Activated T-helper 2 cell treated with anti-CD3 and anti-CD28 coated beads, Interferon-gamma antibody, Interleukin-2, Interleukin-4, amounts not matched to agents 10 μg/mL and 5 μg/mL and 100 μg/mL, durations not matched to agents 14 hours and 24 hours and 36 hours (primary cell): ENCODE measurements at places on chromosomes 2 and 18. TPM values are rescaled to one million over a fixed set of nuclear protein-coding genes. Genes with fewer than 3 reads are reported as not detected.

Gene ALK
- total RNA-seq, result not detected in 2 replicates

DNA sequence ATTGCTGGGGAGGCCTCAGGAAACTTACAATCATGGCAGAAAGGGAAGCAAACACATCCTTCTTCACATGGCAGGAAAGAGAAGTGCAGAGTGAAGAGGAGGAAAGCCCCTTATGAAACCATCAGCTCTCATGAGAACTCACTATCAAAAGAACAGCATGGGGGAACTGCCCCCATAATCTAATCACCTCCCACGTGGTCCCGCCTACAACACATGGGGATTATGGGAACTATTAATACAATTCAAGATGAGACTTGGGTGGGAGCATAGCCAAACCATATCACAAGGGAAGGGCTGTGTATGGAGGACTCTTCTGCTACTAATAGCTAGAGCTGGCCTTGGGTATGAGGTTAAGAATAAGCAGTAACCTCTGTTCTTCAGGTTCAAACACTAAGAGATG lies 8.8 kb upstream of the SETBP1 start:
- no peak overlapping the region for H3K4me3 ChIP-seq
- H3K36me3 ChIP-seq, result no peaks in the 10 kb centered on the region
- no peak for DNase-seq

DNA sequence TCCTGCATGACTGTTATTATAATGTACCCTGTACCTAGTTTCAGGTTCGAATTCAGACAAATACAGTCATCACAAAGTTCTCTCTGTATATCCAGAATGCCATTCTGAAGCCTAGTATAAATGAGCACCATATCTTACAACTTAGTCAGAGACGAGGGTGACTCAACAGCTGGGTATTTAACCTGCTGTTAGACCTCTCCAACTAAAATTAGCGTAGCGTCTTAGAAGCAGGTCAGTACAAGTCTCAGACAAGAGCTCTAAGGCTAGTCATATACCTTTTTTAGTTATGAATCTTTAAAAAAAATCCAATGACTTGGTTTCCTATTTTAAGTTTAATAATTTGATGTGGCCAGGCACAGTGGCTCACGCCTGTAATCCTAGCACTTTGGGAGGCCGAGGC lies 74.1 kb downstream of the CABYR start:
- no peaks in the 10 kb centered on the region for H3K4me1 ChIP-seq
- H3K27me3 ChIP-seq, result peaks cover 15% of the 10 kb centered on the region
- DNase-seq, result no peak
- no peaks in the 10 kb centered on the region for H3K36me3 ChIP-seq
- no peak overlapping the region for H3K27ac ChIP-seq

- no peaks in the 10 kb centered on the region for H3K36me3 ChIP-seq
- no peak for DNase-seq
- no peak within 1 kb of the TSS for H3K27ac ChIP-seq
- H3K4me3 ChIP-seq, result no peak within 1 kb of the TSS
- peaks cover 10% of the 10 kb centered on the region for H3K4me1 ChIP-seq
Measured at GRCh38 chr18:45825258-45826044, at the start of gene SIGLEC15. SIGLEC15 (plus strand) TSS chr18:45825675; CDS start chr18:45825729, 54 bp downstream.

DNA sequence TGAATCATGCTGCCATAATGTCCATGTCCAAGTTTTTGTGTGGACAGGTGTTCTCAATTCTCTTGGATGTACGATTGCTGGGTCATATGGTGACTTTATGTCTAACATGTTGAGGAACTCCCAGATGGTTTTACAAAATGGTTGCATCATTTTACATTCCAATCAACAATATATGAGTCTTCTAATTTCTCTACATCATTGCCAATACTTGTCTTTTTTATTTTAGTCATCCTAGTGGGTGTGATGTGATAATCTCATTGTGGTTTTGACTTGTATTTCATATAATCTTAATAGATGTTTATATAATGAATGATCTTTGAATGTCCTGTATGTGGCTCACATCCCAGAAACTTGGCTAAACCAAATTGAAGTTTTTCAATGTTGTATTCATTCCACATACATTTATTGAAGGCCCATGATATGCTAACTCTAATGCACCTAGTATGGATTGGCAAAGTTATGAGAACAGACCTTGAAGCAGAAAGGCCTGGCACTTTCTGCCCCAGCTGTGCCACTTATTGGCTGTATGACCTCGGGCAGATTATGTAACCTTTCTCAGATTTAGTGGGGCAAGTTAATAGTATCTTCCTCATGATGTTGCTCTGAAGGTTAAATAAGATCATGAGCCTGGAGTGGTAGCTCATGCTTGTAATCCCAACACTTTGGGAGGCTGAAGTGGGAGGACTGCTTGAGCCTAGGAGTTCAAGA lies 205.4 kb downstream of the RAB3GAP1 start:
- H3K36me3 ChIP-seq, result no peaks in the 10 kb centered on the region
- H3K27me3 ChIP-seq, result no peaks in the 10 kb centered on the region
- no peaks in the 10 kb centered on the region for H3K4me1 ChIP-seq
- H3K4me3 ChIP-seq, result no peak overlapping the region
- no peak overlapping the region for H3K27ac ChIP-seq

- peaks cover 70% of the 10 kb centered on the region for H3K36me3 ChIP-seq
- H3K4me3 ChIP-seq, result no peak overlapping the region
- peak overlapping the region; percentile 91 for H3K27ac ChIP-seq
- H3K4me1 ChIP-seq, result peaks cover 72% of the 10 kb centered on the region
- DNase-seq, result no peak
- H3K27me3 ChIP-seq, result no peaks in the 10 kb centered on the region
Measured at GRCh38 chr2:105872142-105872728, 127.5 kb downstream of the NCK2 start.

DNA sequence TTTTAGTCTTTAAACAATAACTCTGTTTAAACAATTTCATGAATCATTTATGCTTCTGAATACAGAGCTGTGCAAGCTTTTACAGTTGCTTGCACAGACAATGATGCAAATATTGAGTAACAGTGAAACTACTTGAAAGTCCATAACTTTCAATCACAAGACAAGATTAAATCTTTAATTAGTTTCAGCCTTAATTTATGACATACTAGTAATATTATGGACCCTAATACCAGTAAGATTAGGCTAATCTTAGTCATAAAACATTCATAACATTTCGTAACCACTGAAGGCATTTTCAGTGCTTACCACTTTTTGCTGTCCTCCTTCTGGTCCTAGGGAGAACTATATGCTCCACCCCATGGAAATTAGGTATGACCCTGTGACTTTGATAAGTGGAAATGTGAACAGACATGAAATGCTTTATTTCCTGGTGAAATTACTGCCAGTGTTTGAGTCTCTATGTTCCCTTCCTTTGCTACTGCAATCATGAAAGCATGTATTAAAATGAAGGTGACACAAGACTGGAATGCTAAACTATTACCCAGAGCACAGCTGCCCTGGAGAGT lies 1.8 kb upstream of the COBLL1 start:
- H3K36me3 ChIP-seq, result no peaks in the 10 kb centered on the region
- no peak overlapping the region for H3K4me3 ChIP-seq
- H3K27ac ChIP-seq, result no peak overlapping the region
- DNase-seq, result no peak

DNA sequence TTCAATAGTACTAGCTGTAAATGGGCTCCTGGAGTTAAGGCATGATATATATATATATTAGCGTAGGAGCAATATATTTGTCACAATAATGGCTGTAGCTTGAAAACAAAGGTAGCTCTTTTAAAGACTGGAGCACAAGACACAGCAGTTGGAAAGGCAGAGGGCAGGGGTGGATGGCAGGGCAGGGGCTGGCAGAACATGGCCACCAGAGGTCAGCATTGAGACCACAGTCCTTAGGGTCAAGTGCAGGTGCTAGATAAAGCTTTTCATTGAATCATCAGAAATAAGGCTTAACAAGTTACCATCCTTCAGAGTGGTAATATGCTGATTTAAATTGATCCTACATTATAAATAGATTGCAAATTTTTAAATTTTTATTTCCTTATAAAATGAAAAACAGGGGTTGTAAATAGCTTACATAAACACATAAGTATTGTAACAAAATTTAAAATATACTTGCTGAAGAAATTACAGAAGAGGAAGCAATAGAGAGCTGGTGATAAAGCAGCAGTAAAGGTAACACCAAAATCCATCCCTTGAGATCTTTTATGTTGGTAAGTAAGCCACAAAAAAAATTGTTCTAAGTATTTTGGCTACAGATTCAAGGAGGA lies 161.2 kb upstream of the PIEZO2 start:
- no peak for DNase-seq
- no peaks in the 10 kb centered on the region for H3K36me3 ChIP-seq
- no peak overlapping the region for H3K4me3 ChIP-seq
- H3K27ac ChIP-seq, result no peak overlapping the region
- no peaks in the 10 kb centered on the region for H3K27me3 ChIP-seq
- peaks cover 5% of the 10 kb centered on the region for H3K4me1 ChIP-seq

DNA sequence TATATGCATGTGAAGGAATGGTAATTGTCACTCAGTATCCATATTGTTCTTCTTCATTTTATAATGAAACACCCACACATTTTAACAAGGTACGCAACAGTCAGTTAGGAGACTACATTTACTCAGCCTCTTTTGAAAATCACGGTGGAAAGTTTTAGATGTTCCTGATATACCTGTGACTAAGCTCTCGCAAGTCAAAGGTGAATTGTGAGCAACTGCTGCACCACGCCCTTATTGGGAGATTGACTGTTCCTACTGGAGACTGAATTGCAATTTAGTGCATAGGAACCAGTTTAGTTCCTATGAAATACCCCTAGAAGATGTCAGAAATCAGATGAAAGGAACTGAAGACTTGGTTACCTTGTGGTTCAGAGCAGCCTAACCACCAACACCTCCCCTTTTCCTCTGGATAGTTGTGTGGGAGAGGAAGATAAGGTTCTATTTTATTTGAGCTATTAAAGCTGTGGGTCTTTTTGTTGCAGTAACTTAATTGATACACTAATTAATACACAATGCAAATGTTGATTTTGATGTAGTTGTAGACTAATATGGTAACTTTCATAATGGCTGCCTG lies 1280.5 kb upstream of the CDH2 start:
- no peak overlapping the region for H3K4me3 ChIP-seq
- no peaks in the 10 kb centered on the region for H3K36me3 ChIP-seq
- no peak for DNase-seq
- H3K4me1 ChIP-seq, result no peaks in the 10 kb centered on the region
- no peaks in the 10 kb centered on the region for H3K27me3 ChIP-seq

Gene CGREF1
- total RNA-seq, result 8.1 and 9.0 TPM in 2 replicates

GRCh38 chr18:56861244-56861643 lies 210.1 kb downstream of the WDR7 start:
- no peak for DNase-seq
- no peak overlapping the region for H3K4me3 ChIP-seq
- H3K27ac ChIP-seq, result no peak overlapping the region
- H3K4me1 ChIP-seq, result no peaks in the 10 kb centered on the region
- no peaks in the 10 kb centered on the region for H3K36me3 ChIP-seq

Gene RAD51AP2
- not detected in 2 replicates for total RNA-seq

- no peaks in the 10 kb centered on the region for H3K4me1 ChIP-seq
- no peaks in the 10 kb centered on the region for H3K36me3 ChIP-seq
- no peak overlapping the region for H3K27ac ChIP-seq
- DNase-seq, result no peak
Measured at GRCh38 chr18:52150050-52150449, 189.9 kb upstream of the DCC start.

DNA sequence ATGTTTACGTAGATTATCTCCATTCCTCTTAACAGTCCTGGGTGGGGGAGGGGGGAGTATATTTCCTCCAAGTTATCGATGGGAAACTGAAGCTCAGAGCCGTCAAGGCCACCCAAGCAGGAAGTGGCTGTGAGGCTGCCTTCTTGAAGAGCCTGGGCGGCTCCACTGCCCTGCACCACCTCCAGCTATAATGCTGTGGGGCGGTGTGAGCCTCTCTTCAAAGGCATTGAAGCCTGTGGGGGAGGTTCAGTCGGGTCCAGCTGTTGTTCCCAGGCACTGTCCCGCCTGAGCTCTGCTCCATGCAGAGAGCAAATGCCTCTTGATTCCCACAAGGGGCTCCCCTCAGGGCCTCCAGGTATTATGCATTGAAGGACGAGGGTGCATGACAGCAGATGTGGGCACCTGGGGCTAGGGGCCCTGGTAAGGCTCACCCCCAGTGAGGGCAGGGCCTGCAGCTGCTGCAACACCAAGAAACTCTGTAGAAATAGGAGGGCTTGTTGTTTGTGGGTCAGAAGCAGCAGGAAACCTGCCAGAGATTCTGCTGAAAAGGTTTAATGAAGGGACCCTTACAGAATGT lies 29.5 kb upstream of the LAPTM4A start:
- H3K27ac ChIP-seq, result no peak overlapping the region
- H3K4me1 ChIP-seq, result no peaks in the 10 kb centered on the region
- DNase-seq, result no peak
- no peaks in the 10 kb centered on the region for H3K36me3 ChIP-seq
- peaks cover 9% of the 10 kb centered on the region for H3K27me3 ChIP-seq
- no peak overlapping the region for H3K4me3 ChIP-seq

DNA sequence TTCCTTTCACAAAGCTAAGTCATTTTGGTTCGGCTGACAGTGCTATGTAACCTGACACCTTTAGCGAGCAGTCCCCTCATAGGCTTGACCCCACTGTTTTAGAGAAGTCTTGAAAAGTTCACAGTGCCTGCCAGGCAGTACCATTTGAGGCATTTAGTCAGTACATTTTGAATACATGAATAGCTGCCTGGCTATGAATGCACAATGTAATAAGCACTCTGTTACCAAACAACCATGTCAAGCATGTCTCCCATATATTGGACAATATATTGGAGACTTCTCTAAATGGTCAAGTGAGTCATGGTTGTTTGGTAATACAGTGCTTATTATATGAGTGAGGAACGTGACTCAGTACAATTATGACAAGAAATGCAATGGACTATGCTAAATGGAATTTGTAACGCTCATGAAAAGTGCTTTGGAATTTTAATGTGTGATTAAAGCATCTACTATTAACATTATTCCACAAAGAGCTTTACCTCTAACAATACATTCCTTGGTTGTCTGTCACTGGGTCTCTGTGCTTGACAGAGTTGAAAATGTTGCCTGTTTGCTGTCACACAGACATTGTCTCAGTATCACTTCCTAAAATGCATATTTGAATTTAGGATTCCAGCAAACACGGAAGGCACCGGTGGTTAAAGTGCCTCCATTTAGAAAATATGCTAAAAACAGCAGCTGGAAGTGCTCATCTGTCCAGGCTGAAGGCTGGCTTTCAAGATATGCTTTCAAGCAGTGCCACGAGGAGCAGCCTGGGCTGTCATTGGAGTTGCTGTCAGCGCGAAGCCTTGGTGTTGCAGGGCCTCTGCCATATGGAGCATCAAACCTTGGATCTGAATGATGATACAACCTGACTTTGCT lies 458.6 kb downstream of the FBXO15 start:
- no peak for DNase-seq
- no peaks in the 10 kb centered on the region for H3K4me1 ChIP-seq
- H3K27me3 ChIP-seq, result no peaks in the 10 kb centered on the region
- H3K36me3 ChIP-seq, result no peaks in the 10 kb centered on the region
